Stimulated activated CD8-positive, alpha-beta memory T cell treated with anti-CD3 and anti-CD28 coated beads, Interleukin-12 subunit alpha, Interleukin-12 subunit beta, amount 100 ng/mL, for 1 hour (primary cell): ENCODE measurements at places on chromosomes 12 and 14.

- DNase-seq: no peak
Observed at GRCh38 chr14:31993521-31993951, 83.6 kb upstream of the ARHGAP5 start.

GRCh38 chr14:74636424-74637177 is 24.6 kb upstream of the LTBP2 start:
- no peak for DNase-seq

GRCh38 chr12:96814200-96814599 is 92.9 kb upstream of the NEDD1 start:
- no peak for DNase-seq

GRCh38 chr12:96520767-96521166 is 31.4 kb downstream of the CFAP54 start:
- DNase-seq: no peak

- DNase-seq: peak; percentile 18
Observed at GRCh38 chr12:2691345-2692071, 103.3 kb upstream of the FKBP4 start.

- DNase-seq: no peak
Observed at GRCh38 chr12:65668981-65669695, 155.1 kb upstream of the HMGA2 start.

GRCh38 chr14:54585214-54585613 is 18.3 kb downstream of the SAMD4A start:
- DNase-seq: no peak

DNA sequence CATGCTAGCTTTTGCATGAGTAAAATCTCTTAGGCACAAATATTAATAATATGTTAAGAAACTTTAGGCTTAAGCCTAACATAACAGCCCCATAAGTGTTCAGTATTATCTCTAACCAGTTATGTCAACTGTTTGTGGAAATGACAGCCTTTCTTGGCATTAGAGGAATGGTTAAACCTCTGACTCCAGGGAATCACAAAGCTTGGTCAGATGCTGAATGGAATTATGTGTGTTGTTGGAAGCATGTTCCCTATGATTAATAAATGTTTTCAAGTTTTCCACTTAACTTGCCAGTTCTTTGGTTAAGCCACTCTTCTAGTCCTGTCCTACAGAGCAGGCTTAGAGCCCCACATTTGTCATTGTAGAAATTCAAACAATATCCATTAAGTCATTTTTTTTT is 17.0 kb downstream of the PSEN1 start:
- DNase-seq: no peak

- no peak for DNase-seq
Observed at GRCh38 chr14:73254247-73255004, 17.1 kb downstream of the PAPLN start.

DNA sequence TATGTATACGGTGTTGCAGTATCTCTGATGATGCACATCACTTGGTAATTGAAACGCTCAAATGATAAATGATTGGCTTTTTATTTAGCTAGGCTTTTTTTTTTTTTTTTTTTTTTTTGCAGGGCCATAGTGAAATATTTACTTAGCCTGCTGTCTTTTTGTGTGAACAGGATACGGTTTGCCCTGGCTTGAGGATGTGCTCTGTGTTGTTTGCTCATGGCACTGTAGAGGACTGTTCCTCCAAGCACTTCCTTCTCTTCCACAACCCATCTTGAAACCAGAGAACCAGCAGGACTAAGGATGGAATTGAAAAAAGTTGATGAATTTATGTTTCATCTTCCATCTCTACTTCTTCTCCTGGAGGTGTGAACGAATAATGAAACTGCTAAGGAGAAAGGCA is 15.5 kb upstream of the SSPN start:
- no peak for DNase-seq

DNA sequence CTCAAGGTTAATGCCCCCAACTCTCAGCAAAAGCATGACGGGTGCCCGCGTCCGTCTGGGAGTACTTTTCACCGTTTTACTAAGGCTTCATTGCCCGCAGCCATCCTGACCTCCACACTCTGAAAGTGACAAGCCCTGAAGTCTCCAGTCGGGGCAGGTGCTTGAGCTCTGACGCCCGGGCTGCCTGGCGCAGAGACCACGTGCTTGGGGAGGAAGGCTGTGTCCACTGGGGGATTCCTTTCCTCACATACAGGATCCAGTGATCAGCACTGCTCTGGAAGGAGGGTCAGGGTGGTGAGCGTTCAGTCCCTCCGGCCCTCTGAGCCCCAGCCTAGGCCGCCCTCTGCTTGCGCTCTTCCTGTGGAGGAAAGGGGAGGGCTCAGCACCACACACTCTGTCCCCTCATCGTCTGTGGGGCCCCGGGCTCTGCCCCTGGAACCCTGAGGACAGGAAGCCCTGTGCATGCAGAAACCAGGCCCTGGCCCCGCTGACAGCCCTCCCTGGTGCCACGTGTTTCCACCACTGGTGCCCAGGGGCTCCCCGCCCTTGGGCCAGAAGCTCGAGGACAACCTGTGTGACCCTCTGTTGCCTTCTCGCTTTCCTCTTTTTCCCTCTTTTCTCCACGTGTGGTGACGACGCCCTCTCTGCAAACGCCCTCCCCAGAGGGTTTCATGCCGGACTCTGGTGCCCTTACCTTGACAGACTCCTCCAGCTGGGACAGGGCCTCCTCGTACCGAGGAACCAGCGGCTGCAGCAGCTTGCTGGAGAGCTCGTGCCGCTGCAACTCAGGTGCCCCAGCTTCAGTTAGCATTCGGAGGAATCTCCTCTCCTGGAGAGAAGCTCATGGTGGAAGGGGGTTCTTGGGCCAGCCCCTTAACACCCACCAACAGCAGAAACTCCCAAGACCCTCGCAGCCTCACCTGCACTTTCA is 4.9 kb downstream of the DDX51 start:
- DNase-seq: no peak

- no peak for DNase-seq
Observed at GRCh38 chr12:75208856-75209811, 505 bp downstream of the KCNC2 start.

GRCh38 chr12:40723001-40723400 is 30.8 kb downstream of the CNTN1 start:
- no peak for DNase-seq

DNA sequence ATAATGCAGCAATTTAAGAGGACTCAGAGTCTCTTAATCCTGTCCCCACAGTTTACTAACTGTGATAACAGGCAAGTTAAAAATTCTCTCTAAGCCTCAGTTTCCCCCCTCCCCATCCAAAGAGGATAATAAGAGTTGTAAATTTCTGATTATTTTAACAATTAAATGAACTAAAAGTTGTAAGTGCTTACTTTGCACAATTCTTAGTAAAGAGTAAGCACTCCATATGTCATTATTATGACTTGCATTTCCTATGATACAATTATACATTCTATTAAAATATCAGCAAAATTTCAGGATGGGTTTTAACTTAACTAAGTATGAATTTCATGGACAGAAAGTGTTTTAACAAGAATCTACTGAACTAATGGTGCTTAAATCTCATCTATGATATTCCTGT is 80.1 kb downstream of the NELL2 start:
- DNase-seq: no peak

DNA sequence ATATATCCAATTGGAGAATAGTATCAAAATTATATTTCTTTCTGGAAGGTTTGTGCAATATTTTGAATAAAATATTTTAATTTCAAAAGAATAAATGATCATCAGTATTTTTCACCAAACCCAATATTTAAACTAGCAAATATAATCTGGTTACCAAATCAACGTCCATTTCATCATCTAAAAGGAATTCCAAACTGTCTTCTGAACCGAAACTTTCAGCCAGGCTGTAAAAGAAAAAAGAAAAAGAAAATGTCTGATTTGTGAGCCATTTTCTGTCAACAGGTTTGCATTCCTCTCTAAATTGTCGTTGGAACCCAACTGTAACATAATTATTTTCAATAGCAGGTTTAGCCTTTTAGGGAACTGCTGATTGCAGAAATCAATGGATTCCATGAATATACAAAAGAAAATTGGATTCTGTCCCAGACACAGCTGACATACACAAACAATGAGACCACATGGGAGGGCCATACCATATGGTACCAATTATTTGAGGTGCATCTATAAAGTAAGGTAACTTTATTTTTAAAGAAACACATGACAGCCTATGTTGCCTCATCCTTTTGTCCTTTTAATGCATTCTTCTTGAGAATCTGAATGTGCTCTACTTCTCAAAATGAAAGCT is 22.7 kb downstream of the SNRPF start:
- DNase-seq: no peak

GRCh38 chr12:67760586-67761275 is 112.2 kb downstream of the DYRK2 start:
- no peak for DNase-seq

- no peak for DNase-seq
Observed at GRCh38 chr12:122021193-122021821, 377 bp upstream of the BCL7A start.

GRCh38 chr12:115204957-115205754 is 521.2 kb upstream of the TBX3 start:
- no peak for DNase-seq

DNA sequence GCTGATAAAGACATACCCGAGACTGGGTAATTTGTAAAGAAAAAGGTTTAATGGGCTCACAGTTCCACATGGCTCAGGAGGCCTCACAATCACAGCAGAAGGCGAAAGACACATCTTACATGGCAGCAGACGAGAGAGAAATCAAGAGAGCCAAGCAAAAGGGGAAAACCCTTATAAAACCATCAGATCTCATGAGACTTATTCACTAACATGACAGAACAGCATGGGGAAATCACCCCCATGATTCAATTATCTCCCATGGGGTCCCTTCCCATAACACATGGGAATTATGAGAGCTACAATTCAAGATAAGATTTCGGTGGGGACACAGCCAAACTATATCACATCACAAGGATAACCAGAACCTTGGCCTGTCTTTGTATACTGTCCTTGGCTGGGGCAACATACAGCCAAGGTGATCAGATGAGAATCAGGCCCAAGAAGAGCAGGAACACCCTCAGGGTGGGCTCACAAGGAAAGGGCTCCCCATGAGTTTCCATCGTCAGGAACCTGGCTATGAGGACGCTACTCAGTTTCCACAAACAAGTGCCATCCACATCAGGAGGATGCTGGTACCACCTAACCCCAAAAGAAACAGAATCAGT is 152.7 kb downstream of the FOXN3 start:
- DNase-seq: no peak

- no peak for DNase-seq
Observed at GRCh38 chr12:112909693-112910092, 2.9 kb downstream of the OAS1 start.

DNA sequence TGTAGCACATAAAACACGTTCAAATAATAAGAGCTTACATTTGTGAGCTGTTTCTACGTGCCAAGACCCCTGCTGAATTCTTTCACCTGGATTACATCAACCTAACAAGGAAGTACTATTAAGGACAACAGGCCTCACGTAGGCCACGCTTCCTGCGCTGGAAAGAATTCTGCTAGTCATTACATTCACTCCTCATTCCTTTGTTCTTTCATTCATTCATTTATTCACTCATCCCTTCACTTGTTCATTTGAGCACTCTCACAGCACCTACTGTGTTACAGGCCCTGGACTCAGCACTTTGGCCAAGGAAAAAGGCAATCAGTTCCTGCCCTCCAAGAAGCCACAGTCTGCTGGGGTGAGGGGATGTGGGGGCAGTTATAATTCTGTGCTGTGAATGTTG is 28.2 kb downstream of the TESC start:
- no peak for DNase-seq

GRCh38 chr12:54998958-54999510 is 14.5 kb upstream of the TESPA1 start:
- DNase-seq: no peak

- no peak for DNase-seq
Observed at GRCh38 chr14:25411781-25412757, 362.1 kb upstream of the STXBP6 start.

GRCh38 chr12:52752516-52752915 is 24.6 kb downstream of the KRT76 start:
- DNase-seq: no peak

- no peak for DNase-seq
Observed at GRCh38 chr12:48388938-48389337, 38.2 kb upstream of the ZNF641 start.

DNA sequence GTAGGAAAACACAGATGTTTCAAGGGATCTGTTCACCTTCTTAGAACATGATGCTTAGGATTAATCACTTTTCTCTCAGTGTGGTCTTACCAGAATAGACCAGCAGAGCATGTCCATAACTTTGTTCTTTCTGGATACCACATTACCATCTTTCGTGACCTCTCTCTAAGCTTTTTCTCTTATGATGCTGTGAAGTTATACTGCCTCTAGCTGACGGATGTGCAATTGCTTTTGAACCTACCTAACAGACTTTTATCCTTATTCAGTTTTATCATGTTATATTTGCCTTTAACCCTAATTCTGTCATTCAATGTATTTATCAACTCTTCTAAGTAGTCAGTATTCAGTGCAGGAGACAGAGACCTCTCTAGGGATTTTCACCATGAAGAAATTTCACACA is 246.7 kb downstream of the DACT1 start:
- DNase-seq: no peak

- DNase-seq: no peak
Observed at GRCh38 chr14:90782892-90783291, 33.3 kb downstream of the TTC7B start.

GRCh38 chr12:52949413-52950331 is 754 bp downstream of the KRT18 start:
- DNase-seq: no peak

- no peak for DNase-seq
Observed at GRCh38 chr12:58105225-58106119, 164.1 kb downstream of the ATP23 start.

DNA sequence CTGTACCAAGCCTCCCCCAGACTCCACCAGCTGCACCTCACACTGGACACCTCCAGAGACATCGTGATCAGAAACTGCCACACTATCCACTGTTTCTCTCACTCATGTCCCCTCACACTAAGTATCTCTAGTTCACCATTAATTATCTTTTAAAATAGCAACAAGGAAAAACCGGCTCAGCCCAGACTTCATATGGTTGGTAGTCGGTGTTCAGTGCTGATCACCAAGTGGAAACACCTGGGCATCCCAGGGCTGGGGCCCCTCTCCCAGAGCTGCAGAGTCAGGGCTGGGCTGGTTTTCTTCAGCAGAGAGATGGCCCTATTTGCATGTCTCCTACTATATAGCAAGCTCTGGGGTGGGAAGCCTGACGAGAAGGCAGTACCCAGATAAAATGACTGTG is 1140.0 kb downstream of the TMEM121 start:
- DNase-seq: no peak

DNA sequence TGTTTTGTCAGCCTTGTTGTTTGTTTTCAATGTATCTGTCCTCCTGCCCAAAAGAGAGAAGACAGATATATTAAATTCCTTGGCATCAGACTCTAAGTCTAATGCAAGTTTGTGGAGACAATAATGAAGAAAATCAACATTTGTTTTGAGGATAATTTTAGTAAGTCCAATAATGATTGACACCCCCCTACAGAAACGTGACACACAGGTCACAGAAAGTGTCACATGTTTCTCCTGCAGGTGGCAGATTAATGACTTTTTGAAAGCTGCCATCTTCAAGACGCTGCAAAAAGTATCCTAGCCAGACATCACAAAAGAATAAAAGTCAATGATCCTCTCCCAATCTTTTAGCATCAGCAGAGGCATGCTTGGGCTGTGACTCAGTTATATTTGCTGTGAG is 378.8 kb upstream of the TMPO start:
- no peak for DNase-seq

GRCh38 chr14:64639340-64639821 is 64.8 kb upstream of the PLEKHG3 start:
- DNase-seq: no peak
